ENCODE measurements at places on chromosomes 6 and 20.

DNA sequence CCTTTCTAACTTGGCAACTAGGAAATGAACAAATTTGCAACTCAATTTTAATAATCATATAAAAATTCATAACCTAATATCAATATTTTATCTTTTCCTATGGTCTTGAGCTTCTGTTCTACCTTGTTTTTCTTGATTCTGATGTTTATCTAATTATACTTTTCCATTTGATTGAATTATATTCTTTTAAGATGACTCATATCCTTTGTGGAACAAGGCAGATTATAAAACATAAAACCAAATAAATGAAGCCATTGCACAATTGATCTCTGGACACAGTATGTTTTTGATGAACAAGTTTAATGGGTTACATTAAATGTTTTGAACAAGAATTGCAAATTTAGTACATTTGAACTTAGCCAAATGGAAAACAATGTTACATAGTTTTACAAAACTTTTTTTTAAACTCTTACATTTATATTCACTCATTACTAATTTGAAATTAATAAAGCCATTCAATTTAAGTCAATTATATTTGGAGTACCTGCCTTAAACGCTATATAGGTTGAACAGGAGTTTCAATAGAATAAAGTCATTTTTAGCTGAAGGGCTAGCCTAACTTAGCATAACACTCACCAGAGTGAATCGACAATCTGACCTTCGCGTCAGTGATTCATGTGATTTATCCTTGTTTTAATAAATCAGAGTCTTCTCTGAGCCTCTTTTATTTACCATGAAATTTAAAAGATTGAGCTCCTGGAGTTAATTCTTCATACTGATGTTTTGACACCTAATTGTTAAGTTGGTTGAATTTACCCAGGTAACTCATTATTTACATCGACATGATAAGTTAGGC lies 3.8 kb downstream of the NCOA7 start:
- no peak for DNase-seq

DNA sequence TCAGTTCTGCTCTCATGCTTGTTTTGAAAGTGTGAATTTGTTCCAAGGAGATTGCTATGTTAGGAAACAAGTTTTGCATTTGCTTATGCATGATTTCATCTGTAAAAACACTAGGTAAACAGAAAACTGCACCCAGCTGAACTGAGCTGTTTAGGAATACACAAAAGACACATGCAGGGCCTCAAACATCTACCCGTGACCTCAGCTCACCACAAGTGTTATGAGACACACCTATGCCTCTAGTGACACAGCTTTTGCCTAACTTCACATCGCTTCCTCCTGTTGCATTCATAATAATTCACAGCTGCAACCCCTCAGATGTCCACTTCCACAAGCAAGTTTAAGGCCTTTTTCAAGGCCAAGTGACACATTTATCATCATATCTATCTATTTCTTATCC lies 98.0 kb upstream of the SLC24A3 start:
- DNase-seq, result no peak

DNA sequence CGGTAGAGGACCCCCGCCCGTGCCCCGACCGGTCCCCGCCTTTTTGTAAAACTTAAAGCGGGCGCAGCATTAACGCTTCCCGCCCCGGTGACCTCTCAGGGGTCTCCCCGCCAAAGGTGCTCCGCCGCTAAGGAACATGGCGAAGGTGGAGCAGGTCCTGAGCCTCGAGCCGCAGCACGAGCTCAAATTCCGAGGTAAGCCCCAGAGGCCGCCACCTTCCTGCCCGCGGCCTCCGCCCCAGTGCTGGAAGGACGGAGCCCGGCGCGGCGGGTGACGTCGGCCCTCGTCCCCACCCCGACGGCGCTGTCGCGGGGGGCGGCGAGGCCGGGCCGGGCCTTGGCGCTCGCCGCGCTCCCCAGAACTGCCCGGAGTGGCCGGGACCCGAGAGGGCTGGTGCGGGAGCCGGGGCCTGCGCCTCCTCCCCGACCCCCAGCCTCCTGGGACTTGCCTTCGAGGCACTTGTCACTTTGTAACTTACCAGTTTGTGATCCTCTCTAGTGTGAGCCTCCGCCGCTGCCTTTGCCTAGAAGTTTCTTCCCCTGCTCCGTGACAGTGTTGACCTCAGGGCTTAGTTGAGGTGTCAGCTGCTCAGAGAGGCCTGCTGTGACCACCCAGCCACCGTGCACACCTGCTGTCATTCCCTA lies 417 bp downstream of the VAPB start:
- DNase-seq, result peak; percentile 40

DNA sequence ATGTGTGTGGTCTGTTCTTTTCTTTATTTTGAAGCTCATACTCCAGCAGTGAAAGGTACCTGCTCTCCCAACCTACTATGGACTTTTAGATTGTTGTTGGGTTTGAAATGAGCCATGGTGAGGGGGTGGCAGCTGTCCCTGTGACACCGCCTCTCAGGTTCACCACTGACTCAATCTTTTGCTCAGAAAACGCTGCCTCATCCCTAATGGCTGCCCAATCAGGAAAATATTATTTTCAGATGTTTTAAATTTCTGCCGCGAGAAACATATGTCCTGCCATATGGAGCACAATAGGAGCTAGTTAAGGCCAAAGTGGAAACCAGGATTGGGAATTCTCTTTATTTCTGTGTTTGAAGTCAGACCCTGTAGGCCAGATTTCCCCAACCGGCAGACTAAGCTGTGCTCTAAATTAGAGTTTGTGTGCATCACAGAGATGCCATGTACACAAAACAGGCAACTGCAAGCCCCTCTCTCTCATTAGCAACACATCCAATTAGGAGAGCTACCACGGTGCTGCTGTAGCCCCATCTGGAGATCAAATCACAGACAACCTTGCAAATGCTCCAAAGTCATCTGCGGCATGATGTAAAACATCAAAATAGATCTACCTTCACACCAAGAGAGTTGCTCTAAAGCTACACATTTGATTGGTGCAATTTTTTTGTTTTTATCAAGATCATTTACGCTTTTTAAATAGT lies 144.1 kb upstream of the BACH2 start:
- peak; percentile 23 for DNase-seq

DNA sequence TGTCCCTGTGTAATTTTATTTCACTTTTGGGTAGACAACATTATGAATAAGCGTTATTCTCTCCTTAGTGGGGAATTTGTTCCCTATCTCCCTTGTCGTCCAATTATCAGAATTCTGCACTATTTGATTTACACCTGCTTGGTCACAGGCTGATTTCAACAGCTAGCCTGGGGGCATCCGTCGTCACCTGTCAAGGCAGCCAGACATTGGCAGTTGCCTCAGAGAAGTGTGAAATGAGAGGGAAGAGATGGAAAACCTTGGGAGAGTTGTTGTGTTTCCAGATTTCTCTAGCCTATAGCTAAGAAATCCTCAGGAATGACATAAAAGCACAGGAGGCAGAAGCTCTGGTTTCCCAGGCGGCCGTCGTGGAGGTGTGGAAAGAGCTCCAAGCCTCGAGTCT lies 891 bp upstream of the GHRH start:
- no peak for DNase-seq

DNA sequence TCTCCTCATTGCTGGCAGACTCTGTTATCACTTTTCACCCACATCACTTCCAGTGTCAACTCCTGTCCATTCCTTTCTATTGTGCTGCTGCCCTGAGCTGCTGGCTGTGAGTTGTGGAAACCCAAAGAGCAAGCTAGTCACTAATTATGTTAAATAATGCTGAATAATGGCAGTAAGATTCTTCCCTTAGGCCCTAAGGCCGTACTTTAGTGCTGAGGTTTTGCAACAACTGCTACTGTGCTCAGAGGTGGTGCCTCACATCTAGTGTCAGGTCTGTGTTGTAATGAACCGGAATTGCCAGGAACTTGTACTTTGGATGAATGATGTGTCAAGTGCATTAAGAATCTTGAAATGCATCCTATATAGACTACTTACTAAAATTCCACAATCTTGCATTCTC lies 372.2 kb upstream of the RNF217 start:
- DNase-seq, result no peak

- DNase-seq, result no peak
These were observed 47.4 kb downstream of the STK38 start for GRCh38 chr6:36499918-36500317.

- DNase-seq, result peak; percentile 85
These were observed 20.6 kb upstream of the HLA-F start for GRCh38 chr6:29702519-29703103.

GRCh38 chr20:56418385-56418861 lies 6.4 kb downstream of the CASS4 start:
- DNase-seq, result no peak

DNA sequence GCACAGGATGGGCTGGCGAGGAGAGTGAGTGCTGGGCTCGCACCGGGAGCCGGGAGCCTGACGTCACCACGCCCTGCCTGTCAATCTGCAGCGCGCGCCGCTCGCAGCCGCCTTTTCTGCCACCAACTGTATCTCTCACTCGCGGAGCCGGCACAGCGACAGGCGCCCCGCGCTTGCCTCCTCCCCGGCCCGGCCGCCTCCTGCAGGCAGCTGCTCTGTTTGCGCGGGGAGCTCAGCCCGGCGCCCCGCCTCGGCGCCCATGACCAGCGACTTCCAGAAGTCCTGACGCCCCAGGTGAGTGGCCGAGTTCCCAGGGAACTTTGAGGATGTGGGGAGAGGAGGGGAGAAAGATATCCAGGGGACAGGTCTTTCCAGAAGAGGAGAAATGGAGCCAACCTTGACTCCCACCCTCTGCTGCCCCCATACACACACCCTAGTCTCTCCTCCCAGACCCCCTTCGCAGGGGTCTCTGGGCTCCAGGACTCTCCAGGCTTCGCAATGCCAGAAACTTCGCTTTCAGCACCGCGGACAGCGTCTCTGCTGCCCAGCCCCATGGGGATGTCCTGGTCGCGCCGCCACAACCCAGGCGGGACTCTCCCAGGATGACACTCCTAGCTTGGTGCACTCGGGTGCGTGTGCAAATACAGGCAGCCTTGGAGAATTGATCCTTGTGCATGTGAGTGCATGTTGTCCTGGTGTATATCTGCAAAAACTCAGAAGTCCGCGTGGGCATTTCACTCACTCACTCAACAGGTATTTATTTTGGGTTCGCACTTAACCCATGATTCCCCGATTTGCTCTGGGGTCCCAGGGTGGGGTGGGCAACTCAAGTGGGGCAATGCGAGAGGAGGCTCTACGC lies at the start of gene GPR6:
Gene GPR6, plus strand, starts transcription at position 138 of the 859 bp plus-strand sequence. CDS start 802 bp downstream, outside the sequence.
- peak; percentile 68 for DNase-seq

DNA sequence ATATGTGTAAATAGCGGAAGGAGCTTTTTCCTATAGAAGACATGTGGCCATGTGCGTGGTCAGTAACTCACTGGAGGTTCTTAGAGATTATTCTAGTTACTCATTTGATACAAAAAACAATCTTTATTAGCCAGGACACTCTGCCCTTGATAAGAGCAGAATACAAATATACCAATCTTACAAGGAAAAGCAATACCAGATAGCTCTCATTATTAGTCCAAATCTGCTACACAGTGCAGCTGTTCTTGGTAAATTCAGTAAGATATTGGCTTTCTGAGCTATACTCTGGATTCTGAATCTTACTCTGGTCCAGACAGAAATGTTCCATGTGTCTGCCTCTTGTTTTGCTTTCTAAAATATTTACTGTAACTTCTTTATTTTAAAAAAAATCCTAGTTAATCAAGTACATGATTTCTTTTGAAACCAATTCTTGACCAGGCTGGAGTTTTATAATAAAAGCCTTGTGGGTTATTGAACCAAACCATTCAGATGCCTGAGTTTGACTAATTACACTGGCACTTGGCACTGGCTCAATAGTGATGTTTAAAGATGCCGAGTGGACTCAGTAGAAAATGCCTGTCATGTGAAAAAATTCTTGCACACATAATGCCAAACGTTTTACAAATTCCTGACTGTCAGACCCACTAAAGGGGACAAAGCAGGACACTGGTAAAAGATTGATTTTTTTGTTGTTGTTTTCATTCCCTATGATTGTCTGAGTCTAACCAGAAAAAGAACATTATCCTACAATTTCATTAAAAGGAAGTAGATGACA lies 242.8 kb upstream of the TCF21 start:
- no peak for DNase-seq

GRCh38 chr20:64063389-64064144 lies 569 bp downstream of the TCEA2 start:
- peak; percentile 66 for DNase-seq

DNA sequence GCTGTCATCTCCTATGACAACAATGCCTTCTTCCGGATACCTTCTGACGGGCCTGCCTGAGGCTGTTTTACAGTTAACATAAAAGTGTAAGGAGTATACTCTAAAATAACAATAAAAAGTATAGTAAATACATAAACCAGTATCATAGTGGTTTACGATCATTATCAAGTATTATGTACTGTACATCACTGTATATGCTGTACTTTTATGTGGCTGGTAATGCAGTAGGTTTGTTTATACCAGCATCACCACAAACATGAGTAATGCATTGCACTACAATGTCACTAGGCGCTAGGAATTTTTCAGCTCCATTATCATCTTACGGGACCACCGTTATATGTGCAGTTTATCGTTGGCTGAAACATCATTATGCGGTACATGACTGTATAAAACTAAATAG lies 76.5 kb downstream of the VEGFA start:
- DNase-seq, result no peak

- DNase-seq, result peak; percentile 15
These were observed 323.3 kb upstream of the NT5E start for GRCh38 chr6:85126485-85127167.

GRCh38 chr6:80623066-80623815 lies 516.8 kb downstream of the BCKDHB start:
- no peak for DNase-seq

GRCh38 chr20:23631981-23632710 lies 5.6 kb downstream of the CST3 start:
- DNase-seq, result no peak

GRCh38 chr6:40807484-40807883 lies 220.3 kb upstream of the LRFN2 start:
- DNase-seq, result no peak

GRCh38 chr6:1312473-1313367 lies 822 bp downstream of the FOXQ1 start:
- peak; percentile 30 for DNase-seq

- no peak for DNase-seq
These were observed 5.8 kb downstream of the KIAA0319 start for GRCh38 chr6:24640166-24640565.

DNA sequence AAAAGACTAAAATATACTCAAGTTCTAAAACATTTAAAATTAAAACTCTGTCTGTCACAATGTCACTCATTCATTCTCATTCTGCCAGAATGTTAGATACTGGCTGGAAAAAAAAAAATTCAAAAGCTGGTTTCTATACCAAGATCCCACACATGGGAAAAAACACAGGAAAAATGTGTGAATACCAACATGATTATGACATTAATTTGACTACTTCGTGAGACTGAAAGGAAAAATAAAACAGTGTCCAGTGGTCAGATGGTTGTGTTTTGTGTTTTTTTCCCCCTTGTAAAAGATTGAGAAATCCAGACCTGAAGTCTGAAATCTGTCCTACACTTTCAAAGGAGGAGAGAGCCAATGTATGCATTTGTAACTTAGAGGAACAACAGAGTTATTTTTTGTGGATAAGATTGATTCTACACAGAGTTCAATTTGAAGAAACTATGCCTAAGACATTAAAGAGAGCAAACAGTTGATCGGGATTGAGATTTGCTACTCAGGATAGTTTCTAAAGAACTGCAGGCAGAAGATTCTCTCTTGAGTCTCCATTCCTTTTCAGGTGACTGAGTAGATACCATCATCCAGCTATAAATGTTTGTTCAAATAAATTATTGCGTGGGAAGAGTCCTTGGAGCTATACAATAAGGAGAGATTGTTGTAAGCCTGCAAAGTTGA lies 39.2 kb upstream of the TXLNB start:
- no peak for DNase-seq

Measured in activated CD4-positive, alpha-beta T cell treated with anti-CD3 and anti-CD28 coated beads for 48 hours (primary cell).